GM03348 (cell line): ENCODE measurements at places on chromosomes 3 and 15.

- DNase-seq, result peak; percentile 52
Observed at GRCh38 chr15:99433026-99433756, 132.6 kb upstream of the MEF2A start.

GRCh38 chr3:157532529-157533297 lies 29.5 kb upstream of the VEPH1 start:
- DNase-seq, result peak; percentile 76

GRCh38 chr3:100221159-100221558 lies 39.6 kb upstream of the TBC1D23 start:
- DNase-seq, result no peak

GRCh38 chr3:171676601-171677175 lies 133.6 kb downstream of the PLD1 start:
- no peak for DNase-seq

DNA sequence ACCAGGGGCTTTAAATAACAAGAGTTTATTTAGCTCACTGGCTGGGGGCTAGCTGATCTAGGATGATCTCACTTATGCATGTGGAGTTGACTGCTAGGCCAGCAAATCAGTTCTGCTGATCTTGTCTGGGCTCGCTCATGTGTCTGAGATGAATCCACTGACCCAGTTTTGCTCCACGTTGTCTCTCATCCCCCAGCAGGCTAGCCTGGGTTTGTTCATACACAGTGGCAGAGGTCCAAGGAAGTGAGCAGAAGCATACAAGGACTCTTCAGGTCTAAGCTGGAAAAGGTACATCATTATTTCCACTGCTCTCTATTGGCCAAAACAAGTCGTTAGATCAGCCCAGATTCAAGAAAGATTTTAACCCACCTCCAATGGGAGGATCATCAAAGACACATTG lies 238.0 kb downstream of the PLCL2 start:
- DNase-seq, result no peak

DNA sequence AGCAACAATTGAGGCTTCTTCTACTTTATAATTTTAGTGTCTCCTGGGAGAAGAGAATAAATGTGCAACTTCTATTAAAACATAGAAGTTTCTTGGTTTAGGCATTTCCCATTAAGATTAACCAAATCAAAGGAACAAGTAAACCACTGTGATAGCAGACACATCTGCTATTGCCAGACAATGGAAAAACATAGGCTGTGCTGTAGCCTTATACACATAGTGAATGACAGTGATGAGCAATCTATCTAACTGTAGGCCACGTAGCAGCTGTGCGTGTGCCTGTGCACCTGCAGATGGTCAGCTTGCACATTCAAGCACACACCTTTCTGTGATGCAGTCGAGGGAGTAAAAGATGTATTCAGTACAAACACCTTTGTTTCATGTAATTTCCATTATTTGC lies 32.7 kb downstream of the GNB4 start:
- DNase-seq, result no peak

GRCh38 chr3:196323691-196324090 lies 5.7 kb upstream of the DYNLT2B start:
- DNase-seq, result peak; percentile 32

GRCh38 chr3:9226326-9226725 lies 23.1 kb downstream of the SRGAP3 start:
- DNase-seq, result peak; percentile 76

GRCh38 chr3:43316783-43317460 lies 30.6 kb downstream of the SNRK start:
- DNase-seq, result no peak

DNA sequence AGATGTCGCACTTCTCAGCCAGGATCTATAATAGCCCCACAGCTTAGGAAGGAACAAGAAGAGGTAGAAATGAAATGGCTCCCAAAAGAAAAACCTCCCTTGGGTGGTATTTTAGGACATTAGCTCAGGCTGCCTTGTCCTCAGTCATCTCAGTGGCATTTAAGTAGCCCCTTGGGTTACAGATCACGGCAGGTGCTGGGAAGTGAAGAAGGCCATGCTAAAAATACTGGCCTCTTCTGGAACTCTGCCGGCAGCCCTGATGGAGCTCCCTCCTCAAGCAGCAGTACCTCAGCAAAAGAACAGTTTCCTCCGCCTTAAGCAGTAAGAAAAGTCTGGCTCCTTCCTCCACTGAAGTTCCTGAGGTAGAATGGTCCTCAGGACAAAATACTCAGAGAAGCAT lies 7.3 kb upstream of the TPM1 start:
- DNase-seq, result no peak

GRCh38 chr3:115790759-115791158 lies 167.4 kb downstream of the GAP43 start:
- DNase-seq, result peak; percentile 83

- DNase-seq, result no peak
Observed at GRCh38 chr3:52998771-52999513, 46.9 kb downstream of the SFMBT1 start.

DNA sequence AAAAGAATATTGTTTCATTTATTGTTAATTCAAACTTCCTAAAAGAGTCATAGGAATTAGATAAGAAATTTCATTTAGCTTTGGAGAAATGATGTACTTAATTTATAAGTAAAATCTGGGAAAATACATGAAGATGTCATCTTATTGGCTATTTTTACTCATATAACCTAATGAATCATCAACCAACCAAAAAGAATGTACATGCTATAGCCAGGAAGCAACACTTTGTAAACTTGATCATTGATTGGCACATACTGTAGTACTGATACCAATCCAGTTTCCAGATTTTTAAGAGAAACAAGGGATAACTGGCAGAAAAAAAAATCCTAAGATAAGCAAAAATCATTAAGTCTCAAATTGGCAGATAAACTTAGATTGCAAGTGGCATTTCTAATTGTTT lies 207.9 kb upstream of the CDIN1 start:
- DNase-seq, result no peak

DNA sequence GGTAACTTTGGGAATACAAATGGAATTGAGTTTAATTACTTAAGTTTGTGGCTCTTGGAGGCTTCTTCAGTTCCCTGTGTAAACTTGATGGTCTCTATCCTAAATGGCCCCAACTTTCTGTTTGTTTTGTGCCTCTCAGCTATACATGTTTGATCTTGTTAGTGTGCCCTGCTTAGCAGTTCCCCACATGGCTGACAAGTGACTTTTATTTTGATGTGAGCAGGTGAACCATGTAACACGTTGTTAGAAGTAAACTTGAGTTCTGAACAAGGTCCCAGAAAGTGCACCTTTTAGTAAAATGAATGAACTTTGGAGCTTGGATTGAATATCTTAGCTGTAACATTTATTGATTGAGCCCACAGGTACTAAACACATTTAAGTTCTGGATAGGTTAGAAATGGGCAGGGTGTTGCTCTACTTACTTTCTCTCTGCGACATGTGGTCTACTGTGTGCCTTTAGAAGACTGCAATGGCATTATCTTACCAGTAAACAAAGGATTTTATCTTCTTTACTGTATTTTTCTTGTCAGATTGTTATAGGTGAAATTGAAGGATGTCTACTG lies 4.5 kb downstream of the LSM3 start:
- DNase-seq, result no peak

DNA sequence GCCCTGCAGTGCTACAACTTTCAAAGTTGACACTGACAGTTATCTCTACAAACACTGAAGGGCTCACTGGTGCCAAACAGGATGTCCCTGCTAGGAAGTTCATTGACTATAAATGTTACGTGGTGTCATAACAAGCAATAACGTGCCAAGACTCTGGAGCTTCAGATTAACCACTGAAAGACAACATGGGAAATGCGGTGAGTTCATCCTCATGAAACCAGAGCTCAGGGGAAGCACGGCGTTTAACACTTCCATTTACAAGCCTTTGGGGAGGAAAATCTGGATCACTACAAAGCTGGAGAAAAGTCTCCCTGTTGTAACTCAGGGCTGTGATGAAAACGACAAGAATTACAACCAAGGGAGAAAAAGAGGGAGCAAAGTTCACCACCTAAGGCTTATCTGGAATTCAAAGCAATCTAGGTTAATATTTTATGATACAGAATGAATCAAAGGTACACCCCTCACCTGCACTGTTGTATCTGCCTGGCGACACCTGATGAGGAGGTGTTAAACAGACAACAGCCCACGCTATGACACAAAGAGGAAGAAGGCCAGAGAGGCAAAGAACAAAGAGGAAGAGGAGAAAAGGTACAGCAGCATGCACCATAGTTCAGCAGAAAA lies 27.0 kb downstream of the SHQ1 start:
- no peak for DNase-seq

- DNase-seq, result no peak
Observed at GRCh38 chr3:161156936-161157335, 51.8 kb upstream of the B3GALNT1 start.

- no peak for DNase-seq
Observed at GRCh38 chr3:55675478-55675877, 188.4 kb upstream of the WNT5A start.

GRCh38 chr15:56732886-56733135 lies 498 bp downstream of the ZNF280D start:
- no peak for DNase-seq

DNA sequence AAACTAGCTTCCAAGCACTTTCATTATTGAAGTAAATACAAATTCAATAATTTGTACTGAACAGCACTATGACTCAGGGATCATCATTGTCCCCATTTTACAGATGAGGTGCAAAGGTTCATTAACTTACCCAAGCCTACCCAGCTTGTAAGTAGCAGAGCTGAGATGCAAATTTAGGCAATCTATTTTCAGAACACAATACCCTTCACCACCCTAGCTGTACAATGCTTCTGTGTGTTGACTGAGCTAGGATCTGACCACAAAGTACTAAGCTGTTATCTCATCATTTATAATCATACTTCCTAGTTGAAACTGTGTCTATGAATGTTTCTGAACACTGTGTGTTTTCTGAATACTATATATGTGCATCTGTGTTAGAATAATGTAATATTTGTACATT lies 3.2 kb upstream of the ILDR1 start:
- no peak for DNase-seq

DNA sequence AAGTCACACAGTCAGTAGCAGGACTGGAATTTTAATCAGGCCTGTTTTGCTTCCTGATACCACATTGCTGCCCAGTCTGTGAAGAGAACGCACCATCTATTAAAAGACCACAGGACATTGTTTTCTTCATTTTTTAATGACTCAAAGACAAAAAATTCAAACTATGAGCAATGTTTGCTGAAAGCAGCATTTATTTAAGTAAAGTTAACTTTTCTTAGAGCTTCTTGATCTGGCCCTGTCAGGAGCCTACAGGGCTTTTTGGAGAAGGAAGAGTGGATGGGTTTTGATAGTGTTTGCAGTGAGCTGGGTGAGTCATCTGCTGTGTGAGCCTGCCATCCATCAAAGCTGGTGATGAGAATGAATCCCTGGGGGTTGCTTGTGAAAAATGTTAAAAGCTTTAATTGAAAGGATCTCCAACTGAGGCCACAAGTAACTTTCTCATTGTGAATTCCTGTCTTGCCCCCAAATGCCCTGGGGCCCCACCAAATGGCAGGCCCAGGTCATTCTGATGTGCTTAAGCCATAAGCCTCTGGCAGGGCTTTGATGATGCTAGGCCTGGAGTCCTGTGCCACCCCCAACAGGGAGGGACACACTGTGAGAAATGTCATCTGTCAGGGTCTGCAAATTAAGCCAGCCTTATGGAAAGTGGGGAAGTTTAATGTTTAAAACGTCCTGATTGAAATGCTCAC lies 136.2 kb upstream of the PFN2 start:
- peak; percentile 80 for DNase-seq

- DNase-seq, result no peak
Observed at GRCh38 chr15:26667222-26667988, 105.5 kb downstream of the GABRB3 start.

- no peak for DNase-seq
Observed at GRCh38 chr15:96774216-96774615, 443.7 kb downstream of the NR2F2 start.

DNA sequence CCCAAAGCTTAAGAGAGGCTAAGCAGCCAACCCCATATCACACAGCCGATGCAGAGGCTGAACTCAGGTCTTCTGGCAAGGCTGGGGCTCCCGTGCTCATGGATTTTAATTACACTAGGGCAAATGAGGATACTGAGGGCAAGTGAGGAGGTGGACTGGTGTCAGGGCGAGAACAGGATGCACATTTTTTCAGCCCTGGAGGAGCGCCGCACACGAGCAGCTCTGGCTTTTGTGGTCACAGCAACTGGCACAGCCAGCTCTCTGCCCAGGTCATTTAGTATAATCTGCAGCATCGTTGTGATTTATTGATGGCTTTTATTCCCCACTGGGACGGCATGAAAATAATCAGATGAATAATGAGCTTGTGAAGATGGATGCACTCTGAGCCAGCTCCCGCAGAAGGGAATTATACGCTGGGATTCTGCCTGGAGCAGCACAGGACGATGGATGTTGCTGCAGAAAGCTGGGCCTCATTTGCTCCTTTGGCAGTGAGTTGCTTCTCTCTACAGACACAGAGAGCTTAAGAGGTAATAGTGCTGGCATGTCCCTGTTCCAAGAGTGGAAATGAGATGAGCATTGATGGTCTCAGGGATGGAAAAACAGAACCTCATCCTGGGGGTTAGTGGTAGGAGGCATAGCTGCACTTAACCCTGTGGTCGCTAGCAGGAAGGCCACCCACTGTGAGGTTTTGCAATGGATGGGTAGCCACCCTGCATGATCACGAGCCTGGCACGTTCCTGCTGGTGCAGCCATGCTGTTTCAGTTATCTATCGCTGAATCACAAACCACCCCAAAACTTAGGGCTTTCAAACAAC lies 135.4 kb downstream of the UACA start:
- DNase-seq, result peak; percentile 29

GRCh38 chr3:69130689-69131088 lies 8.3 kb upstream of the LMOD3 start:
- DNase-seq, result no peak

- DNase-seq, result peak; percentile 90
Observed at GRCh38 chr15:63870487-63871209, 36.9 kb upstream of the HERC1 start.

- DNase-seq, result no peak
Observed at GRCh38 chr15:28099555-28100140, 533 bp upstream of the OCA2 start.

DNA sequence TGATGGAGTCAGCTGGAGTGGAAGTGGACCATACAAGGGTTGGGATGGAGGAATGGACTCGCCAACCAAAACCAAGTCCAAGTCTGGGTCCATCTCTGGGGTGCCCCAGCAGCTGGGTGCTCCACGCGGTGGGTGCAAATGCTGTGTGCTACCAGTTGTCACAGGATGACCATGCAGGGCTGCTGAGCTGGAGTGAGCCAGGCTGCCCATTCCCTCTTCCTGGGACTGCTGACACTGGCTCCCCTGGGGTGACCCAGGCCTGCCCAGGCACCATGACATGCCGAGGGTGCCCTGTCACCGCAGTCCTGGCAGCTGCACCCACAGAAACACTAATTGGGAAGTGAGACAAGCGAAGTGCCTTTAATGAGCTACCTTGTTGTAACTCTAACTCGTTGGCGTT lies 140.2 kb downstream of the TPRA1 start:
- DNase-seq, result no peak

DNA sequence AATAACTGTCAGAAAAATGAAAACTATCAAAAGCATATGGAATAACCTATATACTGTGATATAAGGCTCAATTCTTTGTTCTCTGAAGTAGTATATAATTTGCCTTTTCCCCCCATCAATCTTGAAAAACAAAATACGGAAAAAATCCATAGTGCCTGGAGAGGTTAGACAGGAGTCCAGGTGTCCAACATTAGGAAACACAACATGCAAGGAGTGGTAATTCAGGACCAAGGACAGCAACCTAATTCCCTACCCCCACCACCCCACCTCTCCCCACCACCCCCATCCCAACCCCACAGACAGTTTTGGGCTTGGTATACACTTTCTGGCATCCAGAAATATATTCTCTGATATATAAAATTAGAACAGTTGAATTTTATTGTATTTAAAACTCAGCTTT lies 55.1 kb upstream of the SLC25A26 start:
- DNase-seq, result no peak
